ENCODE measurements at places on chromosomes 16 and 17.

GRCh38 chr16:16960785-16961184 lies 510.0 kb downstream of the XYLT1 start:
- no peak for DNase-seq

GRCh38 chr16:84065536-84066132 lies 23.0 kb upstream of the SLC38A8 start:
- no peak for DNase-seq

DNA sequence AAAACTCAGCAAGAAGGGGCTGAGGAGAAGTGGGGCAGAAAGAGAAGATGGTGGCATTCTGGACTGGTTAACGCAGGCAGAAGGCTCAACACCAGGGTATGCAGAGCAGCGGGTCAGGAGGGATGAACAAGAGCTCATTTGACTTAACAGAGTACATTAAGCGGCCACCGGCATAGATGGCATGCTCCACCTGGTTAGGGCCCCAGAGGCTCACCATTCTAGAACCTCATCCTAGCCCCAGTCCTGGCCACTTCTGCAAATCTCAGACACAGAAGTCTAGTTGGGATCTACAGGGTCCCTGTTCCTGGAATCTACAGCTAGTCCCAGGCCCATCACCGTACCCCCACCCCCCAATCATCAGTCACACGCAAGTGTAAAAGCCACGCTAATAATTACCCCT lies 1.7 kb upstream of the MYO1C start:
- DNase-seq, result no peak

GRCh38 chr16:58261263-58261662 lies 33.6 kb downstream of the PRSS54 start:
- DNase-seq, result no peak

DNA sequence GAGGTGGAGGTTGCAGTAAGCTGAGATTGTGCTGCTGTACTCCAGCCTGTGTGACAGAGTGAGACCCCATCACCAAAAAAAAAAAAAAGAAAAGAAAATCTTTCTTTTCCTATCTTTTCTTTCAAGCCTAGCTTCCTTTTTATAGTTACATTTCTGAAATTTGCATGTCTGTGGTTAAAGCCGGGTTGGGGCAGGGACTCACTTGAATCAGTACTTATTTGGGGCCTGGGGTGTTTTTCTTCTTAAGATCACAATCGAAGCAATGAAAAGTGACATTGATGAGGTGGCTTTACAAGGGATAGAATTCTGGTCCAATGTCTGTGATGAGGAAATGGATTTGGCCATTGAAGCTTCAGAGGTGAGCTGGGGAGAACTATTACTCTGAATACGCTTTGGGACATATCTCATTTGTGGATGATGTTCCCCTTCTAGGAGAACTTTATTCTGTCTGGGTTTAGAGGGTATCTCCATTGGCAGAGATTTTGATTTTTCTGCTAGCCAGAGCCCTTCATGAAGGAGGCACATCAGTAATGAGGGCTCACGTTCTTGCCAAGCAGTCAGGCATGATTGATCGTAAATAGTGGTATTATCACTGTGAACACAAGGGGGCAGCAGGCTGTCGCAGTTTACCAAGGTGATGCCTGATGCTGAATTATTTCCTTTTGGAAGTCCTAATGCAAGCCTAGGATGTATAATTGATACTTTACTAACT lies 14.3 kb downstream of the KPNB1 start:
- peak; percentile 31 for DNase-seq

GRCh38 chr16:27301236-27301861 lies 12.4 kb upstream of the IL4R start:
- DNase-seq, result no peak

- DNase-seq, result no peak
Measured at GRCh38 chr17:63185420-63185819, 219.4 kb downstream of the TANC2 start.

DNA sequence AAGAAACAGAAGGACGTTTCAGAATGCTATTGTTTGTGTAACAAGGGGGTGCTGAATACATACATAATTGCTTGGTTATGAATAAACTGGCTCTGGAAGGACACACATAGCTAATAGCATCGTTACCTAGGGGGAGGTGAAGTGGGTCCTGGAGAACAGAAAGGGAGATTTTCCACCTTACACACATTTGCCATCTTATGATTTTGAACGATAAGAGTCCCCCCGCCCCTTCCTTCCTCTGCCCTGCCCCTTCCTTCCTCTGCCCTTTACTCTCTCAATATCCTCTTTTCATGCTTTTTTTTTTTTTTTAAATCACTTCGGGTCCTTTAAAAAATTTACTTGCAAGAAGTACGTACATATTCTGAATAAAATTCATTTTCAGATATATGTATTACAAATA lies 902 bp upstream of the DHRS7B start:
- DNase-seq, result no peak

DNA sequence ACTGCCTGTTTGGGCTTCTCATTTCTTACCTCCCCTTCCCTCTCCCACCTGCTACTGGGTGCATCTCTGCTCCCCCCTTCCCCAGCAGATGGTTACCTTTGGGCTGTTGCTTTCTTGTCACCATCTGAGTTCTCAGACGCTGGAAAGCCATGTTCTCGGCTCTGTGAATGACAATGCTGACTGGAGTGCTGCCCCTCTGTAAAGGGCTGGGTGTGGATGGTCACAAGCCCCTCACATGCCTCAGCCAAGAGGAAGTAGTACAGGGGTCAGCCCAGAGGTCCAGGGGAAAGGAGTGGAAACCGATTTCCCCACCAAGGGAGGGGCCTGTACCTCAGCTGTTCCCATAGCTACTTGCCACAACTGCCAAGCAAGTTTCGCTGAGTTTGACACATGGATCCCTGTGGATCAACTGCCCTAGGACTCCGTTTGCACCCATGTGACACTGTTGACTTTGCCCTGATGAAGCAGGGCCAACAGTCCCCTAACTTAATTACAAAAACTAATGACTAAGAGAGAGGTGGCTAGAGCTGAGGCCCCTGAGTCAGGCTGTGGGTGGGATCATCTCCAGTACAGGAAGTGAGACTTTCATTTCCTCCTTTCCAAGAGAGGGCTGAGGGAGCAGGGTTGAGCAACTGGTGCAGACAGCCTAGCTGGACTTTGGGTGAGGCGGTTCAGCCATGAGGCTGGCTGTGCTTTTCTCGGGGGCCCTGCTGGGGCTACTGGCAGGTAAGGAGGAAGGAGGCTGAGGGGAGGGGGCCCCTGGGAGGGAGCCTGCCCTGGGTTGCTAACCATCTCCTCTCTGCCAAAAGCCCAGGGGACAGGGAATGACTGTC lies at the start of gene CD68:
Gene CD68, plus strand, starts transcription at position 638 of the 833 bp plus-strand sequence. Its CDS starts 40 bp downstream, at position 678.
- peak; percentile 71 for DNase-seq

GRCh38 chr17:47698749-47699535 lies 5.0 kb downstream of the TBKBP1 start:
- DNase-seq, result peak; percentile 78

- DNase-seq, result no peak
Measured at GRCh38 chr17:28268610-28269313, 50.2 kb upstream of the TMEM97 start.

GRCh38 chr17:79992649-79993389 lies 42.9 kb downstream of the TBC1D16 start:
- DNase-seq, result no peak

GRCh38 chr17:42290577-42290976 lies 2.3 kb downstream of the STAT5A start:
- DNase-seq, result no peak

- DNase-seq, result no peak
Measured at GRCh38 chr17:28256881-28257280, 62.1 kb upstream of the TMEM97 start.

GRCh38 chr16:53673189-53673588 lies 30.5 kb downstream of the RPGRIP1L start:
- DNase-seq, result no peak

GRCh38 chr16:22161999-22162655 lies at the start of gene SDR42E2:
Gene SDR42E2, plus strand, starts transcription at chr16:22162506. Its CDS starts 3,077 bp downstream, at chr16:22165583.
- DNase-seq, result no peak

- DNase-seq, result no peak
Measured at GRCh38 chr17:82076018-82076784, 10.6 kb upstream of the DUS1L start.

- DNase-seq, result no peak
Measured at GRCh38 chr17:10713318-10713717, 15.9 kb downstream of the ADPRM start.

DNA sequence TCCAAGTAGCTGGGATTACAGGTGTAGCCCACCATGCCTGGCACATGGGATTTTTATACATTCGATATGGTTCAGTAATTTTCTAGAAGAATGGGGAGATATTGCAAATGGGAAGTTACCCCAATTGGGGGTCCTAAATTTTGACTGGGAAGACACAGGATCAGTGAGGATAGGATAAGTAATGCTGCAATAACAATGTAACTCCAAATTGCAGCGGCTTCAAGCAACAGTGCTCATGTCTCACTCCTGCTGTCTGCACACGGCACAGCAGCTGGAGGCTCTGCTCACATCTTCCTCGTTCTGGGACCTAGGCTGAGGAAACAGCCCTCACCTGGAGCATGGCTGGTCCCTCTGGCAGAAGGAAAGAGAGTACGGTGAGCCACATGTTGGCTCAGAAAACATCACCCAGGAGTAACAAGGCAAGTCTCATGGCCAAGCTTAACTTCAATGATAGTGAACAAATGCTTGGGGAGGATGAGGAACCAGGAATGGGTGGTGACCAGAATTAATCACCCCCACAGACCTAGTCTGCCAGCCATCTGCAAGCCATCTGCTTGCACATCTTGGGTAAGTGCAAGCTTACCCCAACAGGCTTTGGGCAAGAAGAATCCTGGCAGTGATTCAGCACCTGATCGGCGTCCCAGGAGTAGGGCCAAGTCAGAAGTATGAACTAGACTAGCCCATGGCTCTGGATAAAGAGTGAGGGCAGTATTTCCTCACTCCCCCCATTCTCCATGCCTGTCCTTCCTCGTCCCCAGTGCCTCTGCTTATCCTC lies 229.2 kb downstream of the COPRS start:
- no peak for DNase-seq

DNA sequence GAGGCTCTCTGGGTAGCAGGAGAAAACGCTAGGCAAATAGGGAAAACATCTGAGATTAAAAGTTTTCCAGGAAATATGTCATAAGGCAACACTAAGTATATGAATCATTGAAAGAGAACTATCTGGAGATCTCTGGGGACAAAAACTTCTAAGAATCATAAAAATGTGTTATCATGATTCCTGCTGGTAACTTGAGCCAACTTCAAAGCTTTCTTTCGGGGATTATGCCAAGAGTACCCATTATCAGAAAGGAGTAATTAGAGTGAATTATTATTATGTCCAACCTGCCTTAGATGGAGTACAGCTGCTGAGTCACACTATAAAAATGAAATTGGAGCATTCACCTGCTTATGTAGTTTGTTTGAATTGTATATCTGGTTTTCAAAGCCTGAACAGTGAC lies 488.5 kb upstream of the SOX9 start:
- DNase-seq, result no peak

GRCh38 chr16:11972128-11972527 lies 4.4 kb upstream of the SNX29 start:
- DNase-seq, result no peak

DNA sequence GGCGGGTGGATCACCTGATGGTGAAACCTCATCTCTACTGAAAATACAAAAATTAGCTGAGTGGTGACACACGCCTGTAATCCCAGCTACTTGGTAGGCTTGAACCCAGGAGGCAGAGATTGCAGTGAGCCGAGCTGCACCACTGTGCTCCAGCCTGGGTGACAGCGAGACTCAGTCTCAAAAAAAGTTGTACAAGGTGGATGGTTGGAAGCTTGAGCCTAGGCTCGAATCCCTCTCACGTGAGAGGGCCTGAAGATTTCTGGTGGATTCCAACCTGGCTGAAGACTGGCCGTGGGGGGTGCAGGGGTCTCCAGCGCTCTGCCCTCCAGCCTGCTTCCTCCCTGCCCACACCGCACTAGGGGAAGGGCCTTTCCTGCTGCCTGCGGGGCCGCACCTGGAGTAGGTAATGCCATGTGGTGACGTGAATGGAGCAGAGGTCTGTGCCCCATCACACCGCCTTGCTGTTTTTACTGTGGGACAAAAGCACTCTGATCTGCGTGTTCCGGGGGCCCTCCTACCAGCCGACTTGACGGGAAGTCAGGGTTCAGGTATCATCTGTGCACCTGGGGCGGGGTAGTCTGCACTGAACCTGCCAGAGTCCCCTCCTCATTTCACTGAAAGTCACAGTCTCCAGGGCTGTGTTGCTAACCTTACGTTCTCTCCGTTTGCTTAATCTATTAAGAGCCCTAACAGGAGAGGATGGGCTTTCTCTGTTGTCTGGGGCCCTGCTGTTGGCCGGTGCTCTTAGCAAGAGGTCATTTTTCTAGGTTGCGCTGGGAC lies 4.2 kb downstream of the RPL13 start:
- no peak for DNase-seq

DNA sequence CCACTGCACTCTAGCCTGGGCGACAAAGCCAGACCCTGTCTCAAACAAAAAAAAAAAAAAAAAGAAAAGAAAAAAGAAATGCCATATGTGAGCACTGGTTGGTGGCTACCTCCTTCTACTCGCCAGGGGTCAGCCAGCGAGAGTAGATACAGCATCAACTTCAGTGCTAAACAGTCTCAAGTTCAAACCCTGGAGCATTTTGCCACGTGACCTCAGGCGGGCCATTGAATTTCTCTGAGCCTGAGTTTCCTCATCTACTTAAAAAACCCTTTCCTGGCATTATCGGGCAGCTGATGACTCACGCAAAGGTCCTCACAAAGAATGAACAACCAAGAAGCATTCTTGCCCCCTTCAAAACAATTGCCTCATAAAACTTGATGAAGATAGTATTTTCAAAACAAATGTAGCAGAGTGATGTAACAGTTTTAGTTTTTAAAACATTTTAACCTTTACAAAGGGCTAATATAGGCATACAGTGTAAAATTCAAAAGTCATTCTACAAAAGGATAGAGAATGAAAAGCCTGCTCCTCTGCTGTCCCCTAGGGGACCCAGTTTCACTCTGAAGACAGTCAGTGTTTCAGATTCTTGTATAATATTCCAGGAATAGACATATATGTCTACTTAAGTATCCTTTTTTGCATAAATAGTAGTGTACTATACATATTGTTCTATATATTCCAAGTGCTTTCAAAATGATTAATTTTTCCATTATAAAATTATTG lies 28.4 kb downstream of the DNAH2 start:
- DNase-seq, result no peak
